ENCODE measurements at places on chromosomes 6 and 20. TPM values are rescaled to one million over a fixed set of nuclear protein-coding genes. Genes with fewer than 3 reads are reported as not detected.

DNA sequence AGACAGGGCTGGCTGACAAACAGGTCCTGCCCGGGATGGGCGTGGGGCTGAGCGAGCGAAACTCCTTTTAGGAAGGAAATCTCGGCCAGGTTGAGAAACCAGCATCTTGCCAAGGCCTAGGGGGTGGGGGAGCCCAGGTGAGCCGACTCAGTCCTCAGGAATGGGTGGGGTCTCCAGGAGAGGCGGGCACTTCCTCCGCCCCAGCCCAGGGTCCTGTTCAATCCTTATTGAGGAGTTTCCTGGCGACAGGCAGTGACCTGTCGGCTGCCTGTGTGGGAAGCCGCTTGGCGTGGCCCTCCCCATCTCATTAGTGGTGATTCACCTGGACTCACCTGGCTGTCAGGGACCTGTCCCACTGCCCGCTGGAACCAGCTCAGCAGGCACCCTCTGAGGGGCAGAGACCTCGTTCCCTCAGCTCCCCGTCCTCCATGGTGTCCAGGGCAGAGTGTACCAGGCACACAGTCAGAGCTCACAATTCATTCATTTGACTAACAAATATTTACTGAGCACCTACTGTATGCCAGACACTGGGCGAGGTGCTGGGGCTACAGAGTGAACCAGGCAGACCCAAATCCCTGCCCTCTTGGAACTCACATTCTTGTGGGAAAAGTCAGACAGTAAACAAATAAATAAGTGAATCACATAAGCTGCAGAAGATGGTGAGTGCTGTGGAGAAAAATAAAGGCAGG is 51.1 kb downstream of the FGD2 start:
- no peak for DNase-seq

DNA sequence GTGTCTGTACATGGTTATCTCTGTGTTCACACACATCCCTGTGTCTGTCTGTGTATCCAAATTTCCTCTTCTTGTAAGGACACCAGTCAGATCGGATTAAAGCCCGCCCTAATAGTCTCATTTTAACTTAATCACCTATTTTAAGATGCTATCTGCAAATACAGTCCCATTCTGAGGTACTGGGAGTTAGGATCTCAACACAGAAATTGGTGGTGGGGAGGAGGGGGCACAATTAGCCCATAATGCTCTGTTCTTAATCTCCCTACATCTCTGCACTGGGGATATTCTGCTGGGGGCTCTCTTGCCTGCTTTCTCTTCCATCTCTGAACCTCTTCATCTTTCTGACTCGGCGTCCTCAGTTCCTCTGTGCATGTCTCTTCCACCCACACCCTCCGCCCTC is 320.7 kb downstream of the CDC5L start:
- no peak for DNase-seq

- DNase-seq = no peak
These were observed 26.8 kb upstream of the MMP24 start for GRCh38 chr20:35199740-35200139.

Gene PCSK2
- total RNA-seq = 1.3 TPM

Gene TBC1D7
- total RNA-seq = 32.2 TPM

DNA sequence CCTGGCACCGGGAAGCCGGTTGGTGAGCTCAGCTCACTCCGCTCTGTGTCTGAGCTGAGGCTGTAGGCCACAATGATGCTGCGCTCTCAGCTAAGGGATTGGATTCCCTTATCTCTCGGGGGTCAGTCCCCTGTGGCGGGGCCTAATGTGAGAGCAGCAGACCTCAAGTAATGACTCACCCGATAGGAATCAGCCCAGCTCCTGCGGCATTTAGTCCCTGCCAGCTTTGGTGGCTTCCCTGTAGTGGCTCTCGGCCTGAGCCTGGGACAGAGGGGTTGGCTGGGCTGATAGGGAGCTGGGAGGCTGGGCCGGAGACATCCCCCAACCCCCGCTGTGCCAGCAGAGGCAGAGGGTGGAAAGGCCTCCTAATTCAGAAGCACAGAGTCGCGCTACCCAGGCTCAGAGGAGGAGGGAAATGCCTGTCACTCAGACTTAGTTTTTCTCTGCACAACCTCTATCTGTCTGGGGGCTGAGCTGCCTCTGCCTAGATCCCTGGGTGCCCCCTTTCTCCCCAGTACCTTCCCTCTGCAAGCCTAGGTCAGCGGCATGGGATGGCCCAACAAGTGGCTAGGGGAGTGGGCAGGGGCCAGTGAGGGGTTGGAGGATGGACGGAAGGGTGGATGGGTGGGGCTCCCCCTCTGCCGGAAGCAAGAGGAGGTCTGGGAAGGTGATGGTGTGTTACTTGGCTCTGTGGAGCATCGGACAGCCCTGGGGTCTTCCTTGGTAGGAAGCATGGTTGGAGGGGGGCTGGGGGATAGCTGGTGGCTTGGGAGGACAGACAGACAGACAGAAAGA is 92.2 kb downstream of the CDH22 start:
- no peak for DNase-seq

DNA sequence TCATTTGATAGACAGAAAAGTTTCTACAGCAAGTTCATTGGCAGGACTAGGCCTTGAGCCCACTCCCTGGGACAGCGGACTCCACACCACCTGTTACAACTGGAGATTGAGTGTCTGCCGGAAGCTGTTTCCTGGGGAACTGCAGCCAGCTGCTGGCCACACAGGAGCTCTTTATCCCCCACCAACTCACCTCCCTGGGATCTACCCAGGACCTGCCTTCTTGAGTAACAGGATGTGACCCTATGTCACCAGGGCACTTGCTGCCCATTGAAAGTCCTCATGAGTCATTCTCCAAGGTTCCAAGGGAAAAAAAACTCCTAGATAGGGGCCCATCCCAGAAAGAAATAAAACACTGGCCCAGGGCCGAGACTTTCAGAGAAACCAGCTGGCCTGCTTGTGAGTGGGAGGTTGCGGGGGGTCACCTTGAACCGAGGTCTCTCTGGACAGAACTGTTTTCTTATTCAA is 37.4 kb upstream of the SLC9A8 start:
- DNase-seq = no peak

GRCh38 chr6:123575188-123575587 is 61.6 kb downstream of the TRDN start:
- no peak for DNase-seq

DNA sequence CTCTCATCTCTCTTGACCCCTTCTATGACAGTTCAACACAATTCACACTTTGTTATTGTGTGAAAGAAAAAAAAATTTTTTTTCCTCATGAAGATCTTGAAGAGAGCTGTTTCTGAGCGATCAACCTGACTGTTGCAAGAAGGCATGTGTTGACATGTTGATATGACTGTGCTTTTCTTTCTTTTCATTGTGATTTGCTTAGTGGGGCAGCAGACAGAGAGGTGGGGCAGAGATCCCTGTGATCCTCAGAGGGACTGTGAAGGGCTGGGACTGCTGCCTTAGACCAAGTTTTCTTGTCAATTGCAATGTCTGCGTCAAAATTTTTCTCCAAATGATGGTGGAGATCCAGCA is 70.8 kb upstream of the IYD start:
- no peak for DNase-seq

DNA sequence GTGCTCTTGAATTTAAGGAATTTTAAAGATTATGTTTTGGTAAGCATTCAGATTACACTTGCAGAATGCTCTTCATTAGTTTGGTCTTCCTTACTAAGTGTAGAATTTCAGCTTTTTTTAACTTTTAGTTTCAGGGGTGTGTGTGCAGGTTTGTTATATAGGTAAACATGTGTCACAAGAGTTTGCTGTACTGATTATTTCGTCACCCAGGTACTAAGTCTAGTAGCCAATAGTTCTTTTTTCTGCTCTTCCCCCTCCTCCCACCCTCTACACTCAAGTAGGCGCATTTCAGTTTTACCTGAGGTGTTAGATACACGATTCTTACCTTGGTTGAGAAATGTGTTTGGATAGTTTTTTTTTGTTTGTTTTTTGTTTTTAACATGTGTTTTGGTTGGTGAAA is 68.3 kb downstream of the AFG1L start:
- DNase-seq = no peak

GRCh38 chr6:143731789-143732188 is 54.0 kb downstream of the PHACTR2 start:
- no peak for DNase-seq

Gene PTCHD4
- total RNA-seq = 0.92 TPM

GRCh38 chr20:48463916-48464315 is 363.9 kb downstream of the PREX1 start:
- DNase-seq = no peak

DNA sequence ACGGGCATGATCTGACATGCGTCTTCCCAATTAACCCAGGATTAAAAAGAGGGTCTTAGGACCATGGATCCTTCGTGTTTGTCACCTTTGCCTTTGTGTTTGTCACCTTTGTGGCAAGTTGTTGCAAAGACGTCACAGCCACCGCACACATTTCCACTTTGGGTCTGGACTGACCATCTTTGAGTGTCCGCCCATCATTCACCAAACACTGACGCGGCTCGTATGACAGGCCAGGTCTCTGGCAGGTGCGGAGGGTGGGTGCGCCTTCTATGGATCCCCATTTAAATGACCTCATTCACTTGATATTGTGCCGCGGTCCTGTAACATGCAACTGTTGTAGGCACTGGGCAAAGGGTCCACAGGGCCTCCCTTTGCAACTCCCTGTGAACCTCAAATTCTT is 404.1 kb downstream of the TAF4 start:
- peak; percentile 63 for DNase-seq

GRCh38 chr6:73248192-73248903 is 14.6 kb downstream of the KHDC1 start:
- DNase-seq = no peak

DNA sequence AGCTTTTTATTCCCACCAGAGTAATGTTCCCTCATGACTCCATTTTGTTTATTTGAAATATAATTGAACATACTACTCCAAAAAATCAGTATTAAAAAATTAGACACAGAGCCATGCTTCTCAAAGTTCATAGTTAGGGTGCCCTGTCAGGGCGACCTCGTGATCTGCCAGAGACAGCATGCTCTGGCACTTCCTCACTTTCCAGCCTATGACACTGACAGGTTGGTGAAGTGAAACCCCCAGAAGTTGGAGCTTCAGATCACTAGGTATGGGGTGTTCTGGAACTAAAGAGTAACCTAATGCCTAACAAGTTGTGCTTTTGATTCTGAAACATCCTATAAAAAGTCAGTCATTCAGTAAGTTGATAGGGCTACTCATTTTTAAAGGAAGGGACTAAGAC is 93.0 kb downstream of the TBC1D7 start:
- no peak for DNase-seq

DNA sequence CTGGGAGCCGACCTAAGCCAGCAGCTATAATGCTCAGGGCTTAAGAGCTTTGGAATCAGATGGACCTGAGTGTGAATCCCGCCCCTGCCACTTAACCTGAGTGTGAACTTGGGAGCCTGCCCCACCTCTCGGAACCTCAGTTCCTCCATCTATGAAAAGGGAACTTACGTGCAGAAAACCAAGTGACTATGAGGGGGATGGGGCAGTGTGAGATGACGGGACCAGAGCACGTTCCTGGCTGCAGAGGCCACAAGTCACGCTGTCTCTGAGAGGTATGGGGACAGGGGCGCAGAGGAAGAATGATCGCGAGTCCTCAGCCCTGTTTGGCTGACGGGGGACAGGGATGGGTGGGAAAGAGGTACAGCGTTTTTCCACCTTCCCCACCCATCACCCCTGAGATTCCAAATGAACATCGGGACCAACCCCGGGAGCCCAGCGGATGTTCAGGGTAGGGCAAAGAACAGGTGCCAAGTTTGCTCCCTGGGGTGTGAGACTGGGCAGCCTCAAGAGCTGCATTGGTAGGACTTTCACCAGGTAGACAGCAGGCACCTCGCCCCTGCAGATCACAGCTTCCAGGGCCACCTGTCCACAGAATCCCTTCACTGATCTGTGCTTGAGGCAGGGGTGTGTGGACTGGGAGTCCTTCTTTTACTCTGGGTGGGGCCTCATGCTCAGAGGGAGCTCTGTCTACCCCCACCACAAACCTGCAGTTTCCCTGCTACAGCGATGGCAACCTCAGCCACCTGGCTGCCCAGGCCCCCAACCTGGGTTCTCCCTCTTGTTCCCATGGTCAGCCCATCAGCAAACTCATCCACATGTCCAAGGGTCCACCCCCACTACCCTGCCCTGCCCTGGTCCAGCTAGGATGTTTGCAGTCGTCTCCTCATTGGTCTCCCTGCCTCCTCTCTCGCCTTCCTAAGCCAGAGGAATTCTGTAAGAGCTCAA is 85.8 kb downstream of the CEBPB start:
- DNase-seq = peak; percentile 81

GRCh38 chr20:41167481-41168253 is 30.3 kb downstream of the PLCG1 start:
- DNase-seq = no peak

- no peak for DNase-seq
These were observed 13.8 kb downstream of the SLC2A4RG start for GRCh38 chr20:63753381-63753780.

DNA sequence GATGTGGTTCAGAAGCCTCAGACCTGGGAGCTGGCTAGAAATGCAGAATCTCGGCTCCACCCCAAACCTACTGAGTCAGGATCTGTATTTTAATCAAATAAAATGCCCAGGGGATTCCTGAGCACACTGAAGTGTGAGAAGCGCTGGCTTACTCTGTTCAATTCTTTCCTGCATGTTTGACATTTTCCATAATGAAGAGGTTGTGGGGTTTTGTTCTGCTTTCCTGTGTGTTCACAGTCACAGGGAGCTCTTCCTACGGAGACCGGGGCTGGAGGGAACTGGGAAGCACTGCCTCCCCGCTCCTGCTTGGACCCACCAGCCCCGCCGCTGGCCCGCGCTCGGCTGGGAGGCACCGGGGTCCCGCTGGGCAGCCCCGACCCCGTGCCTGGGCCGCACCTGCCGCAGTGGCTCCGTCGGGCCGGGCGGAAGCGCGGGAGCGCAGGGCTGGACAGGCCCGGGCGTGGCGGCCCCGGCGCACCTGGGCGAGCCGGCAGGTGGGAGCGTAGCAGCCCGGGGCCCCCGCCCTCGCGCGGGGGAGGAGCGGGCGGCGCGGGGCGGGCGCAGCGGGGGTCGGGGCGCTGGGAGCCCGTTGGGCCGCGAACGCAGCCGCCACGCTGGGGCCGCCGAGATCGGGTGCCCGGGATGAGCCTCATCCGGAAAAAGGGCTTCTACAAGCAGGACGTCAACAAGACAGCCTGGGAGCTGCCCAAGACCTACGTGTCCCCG is at the start of gene MAPK13:
MAPK13 (plus strand) TSS at position 573 of the 726 bp plus-strand sequence; CDS start at position 643, 70 bp downstream.
- DNase-seq = no peak

Gene FAM217A
- total RNA-seq = not detected

Gene PYGB
- 174 TPM for total RNA-seq

Gene CCN6
- total RNA-seq = not detected

DNA sequence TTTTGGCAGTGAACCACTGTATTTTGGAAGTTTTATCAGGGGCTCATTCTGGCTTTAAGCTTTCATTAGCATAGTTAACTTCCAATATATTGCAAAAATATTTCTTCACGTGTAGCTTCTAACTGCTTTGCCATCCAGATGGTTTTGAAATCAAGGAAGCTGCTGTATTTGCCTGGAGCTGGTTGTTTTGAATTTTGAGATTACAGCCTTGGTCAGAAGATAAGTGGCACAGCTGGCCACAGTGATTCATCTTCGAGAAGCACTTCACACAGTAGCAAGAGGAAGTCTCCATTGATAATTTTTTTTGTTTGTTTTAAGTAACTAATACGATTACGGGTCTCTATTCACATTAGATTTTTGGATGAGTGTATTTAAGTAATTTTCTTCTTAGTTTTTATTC is 3.8 kb downstream of the APCDD1L start:
- no peak for DNase-seq

- DNase-seq = no peak
These were observed 6.9 kb downstream of the TCF15 start for GRCh38 chr20:603116-603640.

All from Right ventricle myocardium inferior (tissue), 1 donor.